ENCODE measurements at places on chromosomes 1 and 21.

DNA sequence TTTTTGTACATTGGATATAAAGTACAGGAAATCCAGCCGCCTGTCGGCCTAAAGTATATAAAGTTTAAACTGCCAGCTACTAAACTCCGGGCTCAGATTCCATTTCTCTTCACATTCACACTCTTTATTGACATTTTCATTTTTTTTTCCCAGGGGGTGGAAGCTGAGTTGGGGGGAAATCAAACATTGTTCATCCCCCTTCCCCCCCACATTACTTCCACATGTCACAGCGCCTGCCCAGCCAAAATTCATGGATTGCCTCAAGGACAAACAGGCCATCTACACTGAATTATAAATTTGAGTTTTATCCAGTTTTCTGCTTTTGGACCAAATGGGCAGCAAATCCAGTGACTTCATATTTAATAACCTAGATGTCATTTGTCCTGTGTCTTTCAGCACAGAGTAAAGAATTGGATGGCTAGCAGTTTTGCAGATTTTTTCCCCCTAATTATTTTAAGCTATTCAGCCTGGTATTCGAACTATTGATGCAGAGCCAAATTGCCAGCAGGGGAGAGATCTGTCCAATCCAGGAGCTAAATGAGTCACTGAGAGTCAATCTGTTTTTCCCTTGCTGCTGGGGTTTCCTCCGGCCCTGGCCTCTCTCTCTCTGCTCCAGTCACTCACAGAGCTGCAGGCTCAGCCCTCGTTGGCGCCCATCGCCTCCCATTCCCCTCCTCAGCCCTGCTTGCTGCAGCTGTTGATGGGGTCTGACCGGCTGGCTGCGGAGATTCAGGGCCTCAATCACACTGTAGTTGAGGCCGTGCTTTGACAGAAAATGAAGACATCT is 98.0 kb downstream of the LMO4 start:
- DNase-seq, result peak; percentile 54

GRCh38 chr1:167936930-167937708 is at the start of gene MPC2:
Gene MPC2 (minus strand): TSS chr1:167937072. CDS start chr1:167935841, 1,231 bp downstream.
- peak; percentile 90 for DNase-seq

DNA sequence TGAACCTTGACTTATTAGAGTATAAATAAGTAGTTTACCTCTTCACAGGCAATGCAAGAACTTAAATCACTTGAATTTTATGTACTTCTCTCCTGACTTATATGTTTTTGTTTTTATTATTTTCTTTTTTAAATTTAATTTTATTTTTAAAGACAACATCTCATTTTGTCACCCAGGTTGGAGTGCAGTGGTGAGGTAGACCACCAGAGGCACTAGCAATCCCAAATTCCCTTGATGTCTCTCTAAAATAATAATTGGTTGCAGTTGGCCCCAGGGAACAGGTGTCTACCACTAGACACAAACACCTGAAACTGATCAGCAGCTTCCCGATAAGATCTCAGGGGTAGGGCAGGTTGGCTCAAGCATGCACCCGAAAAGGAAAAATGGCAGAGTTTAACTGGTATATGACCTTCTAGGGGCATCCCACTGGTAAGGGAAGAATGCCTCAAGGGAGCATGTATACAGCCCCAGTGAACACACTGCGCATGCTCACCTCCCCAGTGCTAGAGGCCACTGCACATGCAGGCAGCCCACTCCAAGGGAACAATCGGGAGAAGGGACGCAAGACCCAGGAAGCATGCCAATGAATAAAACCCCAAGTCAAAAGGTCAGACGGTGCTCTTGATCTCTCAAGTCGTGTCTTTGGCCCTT is 14.6 kb downstream of the EXOC8 start:
- DNase-seq, result no peak

DNA sequence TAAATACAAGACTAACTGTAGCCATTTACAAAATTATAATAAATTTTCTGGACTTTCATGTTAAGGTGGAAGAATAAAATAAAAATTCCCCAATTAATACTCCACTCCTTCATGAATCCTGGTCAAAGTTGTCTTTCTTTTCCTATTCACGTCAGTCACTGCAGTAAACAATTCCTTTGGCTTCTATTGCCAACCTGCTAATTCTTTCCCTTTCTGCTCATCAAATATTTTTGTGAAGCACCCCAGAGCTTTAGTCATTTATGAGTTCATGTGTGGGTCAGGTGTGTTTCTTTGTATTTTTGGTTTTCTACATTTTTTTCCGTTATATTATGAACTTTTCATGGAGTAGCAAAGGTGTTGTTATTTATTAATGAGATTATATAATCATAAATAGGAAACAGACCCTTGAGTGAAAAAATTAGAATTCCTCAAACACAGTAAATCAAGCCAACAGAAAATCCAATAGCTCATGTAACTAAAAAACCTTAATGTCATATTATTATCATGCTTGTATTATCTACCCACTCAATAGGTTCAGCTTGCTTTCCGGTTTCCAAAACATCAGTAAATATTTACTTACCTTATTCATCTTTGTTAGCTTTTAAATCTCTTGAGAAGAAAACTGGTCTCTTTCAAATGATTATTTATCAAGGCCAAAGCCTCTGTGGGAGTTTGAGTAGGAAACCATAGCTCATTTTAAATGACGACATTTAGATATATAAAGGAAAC is 29.6 kb upstream of the PLA2G4A start:
- DNase-seq, result no peak

DNA sequence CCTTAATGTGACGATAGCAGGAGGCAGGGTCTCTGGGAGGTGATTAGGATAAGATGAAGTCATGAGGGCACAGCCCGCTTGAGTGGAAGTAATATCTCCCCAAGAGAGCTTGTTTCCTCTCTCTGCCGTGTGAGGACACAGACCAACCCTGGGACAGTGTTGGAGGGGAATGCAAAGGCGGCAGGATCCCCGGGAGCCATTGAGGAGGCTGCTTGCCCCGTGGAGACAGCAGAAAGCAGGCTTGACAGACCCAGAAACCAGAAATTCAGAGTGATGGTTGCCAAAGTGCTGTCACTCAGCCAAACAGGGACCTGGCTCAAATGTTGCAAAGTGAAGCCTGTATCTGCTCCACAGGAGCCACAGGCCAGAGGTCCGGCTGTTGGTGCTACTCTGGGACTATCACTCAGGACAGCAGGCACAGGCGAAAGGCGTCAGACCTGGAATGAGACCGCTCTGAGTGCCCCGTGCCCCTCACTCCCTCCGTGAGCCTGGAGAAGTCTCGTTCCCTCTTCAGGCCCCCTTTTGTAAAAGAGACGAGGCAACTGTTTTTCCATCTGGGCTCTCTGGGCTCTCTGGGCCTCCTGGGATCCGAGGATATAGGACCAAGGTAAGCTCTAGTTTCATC is 96.6 kb upstream of the VANGL1 start:
- peak; percentile 34 for DNase-seq

DNA sequence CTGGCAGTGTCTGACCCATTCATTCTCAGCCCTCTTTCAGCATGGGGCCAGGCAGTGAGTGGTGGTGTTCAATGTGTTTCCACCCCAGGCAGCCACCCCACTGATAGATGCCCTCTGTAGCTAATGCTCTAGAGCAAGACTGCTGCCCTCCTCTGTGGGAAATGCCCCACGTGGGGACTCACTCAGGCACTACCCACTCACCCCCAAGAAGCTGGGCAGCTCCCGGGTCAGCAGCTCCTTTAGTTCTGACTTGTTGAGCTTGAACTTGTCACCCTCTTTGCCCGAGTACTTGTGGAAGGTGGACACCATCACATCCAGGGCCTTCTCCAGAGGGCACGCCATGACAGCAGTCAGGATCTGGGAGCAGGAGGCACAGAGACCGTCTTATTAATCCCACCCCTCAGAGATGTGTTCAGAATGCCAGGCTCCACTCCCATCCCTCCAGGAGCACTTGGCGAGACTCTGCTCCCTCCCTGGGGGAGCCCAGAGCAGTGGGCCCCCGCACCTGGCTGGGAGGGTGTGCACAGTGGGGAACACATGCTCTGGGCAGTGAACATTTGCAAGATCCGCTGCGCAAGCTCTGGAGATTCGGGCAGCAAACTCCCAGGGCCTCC is 1.0 kb downstream of the S100A4 start:
- no peak for DNase-seq

GRCh38 chr1:2928366-2929325 is 92.6 kb upstream of the ACTRT2 start:
- DNase-seq, result no peak

- peak; percentile 84 for DNase-seq
Observed at GRCh38 chr1:229514578-229515275, 6.6 kb upstream of the NUP133 start.

- DNase-seq, result no peak
Observed at GRCh38 chr1:31567956-31568570, 8.3 kb upstream of the TINAGL1 start.

DNA sequence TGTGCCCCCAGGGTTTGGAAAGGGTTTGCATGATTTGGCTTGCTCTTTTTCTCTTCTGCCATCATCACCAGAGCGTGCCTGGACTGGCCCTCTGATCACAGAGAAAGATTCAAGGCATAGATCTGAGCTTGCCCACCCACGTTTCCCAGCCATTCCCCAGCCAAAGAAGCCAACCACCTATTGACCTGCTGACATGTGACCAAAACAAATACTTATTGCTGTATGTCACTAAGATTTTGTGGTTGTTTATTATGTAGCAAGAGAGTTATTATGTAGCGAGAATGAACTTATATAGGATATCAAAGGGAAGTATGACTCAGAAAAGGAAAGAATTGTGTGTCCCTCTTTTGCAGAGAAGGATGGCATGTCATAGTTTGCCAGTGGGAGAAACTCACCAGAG is 59.9 kb downstream of the UBE2U start:
- DNase-seq, result peak; percentile 58

DNA sequence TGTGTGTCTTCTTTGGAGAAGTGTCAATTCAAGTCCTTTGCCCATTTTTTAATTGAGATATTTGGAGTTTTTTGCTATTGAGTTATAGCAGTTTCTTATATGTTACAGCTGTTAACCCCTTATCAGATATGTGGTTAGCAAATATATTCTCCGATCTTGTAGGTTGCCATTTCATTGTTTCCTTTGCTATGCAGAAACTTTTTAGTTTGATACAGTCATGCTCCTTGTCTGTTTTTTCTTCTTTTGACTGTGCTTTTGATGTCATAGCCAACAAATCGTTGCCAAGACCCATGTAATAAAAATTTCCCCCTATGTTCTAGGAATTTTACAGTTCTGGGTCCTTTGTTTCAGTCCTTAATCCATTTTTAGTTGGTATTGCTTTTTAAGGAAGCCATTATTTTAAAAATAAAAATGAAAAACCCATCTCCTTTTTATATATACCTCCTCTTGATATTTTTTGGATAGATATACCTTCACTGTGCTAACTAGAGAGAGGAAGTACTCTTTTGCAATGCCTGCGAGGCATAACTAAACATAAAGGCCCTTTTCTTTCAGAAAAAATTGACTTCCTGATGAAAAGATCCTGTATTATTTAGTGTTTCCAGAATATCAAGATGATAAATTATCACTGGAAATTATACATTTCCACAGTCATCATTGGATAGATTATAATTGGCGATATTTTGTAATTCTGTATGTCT is 127.8 kb downstream of the HS2ST1 start:
- DNase-seq, result no peak

GRCh38 chr1:44355582-44356305 is 687 bp upstream of the ERI3 start:
- no peak for DNase-seq

DNA sequence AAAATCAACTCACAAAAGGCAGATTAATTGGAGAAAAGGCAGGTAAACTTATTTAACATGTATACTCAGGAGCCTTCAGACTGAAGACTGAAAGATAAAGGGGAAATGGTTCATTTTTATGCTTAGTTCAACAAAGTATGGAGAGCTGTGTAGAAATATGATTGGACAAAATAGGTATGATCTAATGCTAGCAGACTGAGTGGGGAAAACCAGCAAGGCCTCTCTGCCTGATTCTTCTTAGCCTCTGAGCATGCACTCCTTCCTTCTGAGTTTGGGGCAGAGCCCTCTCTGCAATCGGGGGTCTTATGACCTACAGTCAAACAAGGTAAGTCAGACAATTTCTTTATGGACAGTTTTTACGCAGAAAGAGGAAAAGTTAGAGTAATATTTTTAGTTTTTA is 38.8 kb upstream of the SUCO start:
- DNase-seq, result no peak

GRCh38 chr1:83769072-83769471 is 229.9 kb downstream of the TTLL7 start:
- DNase-seq, result no peak

GRCh38 chr1:115946116-115946515 is 30.2 kb upstream of the SLC22A15 start:
- DNase-seq, result no peak

DNA sequence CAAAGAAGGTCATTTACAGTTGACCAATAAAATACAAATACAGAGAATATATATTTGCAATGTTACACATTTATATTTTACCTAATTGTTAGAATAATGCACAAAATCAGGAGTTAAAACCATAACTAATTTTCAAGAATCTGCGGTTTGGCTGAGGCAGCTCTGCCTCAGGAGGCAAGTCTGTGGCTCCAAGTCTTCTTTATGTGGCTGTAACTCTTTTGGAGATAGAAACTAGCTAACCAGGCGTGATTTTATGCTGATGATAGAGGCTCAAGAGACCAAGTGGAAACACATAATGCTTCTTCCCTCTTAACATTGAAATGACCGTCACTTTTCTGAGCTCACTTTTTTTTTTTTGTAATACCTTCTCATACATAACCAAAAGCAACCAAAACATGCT is 744.7 kb upstream of the CXADR start:
- DNase-seq, result no peak

DNA sequence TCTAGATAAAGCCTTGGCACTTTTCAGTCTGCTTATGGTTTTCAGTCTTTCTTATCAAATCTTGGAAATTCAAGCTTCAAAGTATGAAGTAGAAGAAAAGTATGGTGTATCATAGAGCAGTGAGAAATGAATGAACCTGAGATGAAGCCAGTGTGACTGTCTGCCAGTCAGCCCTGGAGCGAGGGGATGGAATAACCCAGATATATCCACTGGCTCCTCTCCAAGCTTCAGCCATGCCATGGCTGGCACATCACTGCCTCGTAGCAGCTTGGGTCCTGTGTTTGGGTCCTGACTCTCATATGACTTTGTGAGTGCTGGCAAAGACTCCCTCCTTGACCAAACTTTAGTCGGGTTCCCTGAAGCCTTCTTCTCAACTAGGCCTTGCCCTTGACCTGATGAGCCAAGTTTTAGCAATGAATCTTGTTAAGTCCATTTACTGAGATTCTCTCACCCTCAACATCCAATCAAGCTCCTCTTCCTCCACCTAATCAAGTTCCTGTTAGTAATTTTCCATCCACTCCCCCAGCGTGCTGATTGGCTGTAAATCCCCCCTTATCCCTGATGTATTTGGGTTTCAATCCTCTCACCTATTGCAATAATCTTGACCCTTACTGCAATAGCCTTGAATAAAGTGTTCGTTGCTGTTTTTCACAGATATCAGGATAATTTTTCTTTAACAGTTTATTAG is 62.5 kb upstream of the PRDX6 start:
- no peak for DNase-seq

- DNase-seq, result no peak
Observed at GRCh38 chr1:217526636-217527035, 104.3 kb downstream of the GPATCH2 start.

GRCh38 chr1:229229137-229229720 is 41.7 kb upstream of the RAB4A start:
- no peak for DNase-seq

All from iris pigment epithelial cell (primary cell).